SW 1271 (cell line): ENCODE measurements at places on chromosomes 5 and 9.

GRCh38 chr9:126704157-126704891 is 90.6 kb downstream of the LMX1B start:
- no peak for DNase-seq

- DNase-seq = no peak
Measured at GRCh38 chr5:104186100-104186499, 623.5 kb upstream of the NUDT12 start.

DNA sequence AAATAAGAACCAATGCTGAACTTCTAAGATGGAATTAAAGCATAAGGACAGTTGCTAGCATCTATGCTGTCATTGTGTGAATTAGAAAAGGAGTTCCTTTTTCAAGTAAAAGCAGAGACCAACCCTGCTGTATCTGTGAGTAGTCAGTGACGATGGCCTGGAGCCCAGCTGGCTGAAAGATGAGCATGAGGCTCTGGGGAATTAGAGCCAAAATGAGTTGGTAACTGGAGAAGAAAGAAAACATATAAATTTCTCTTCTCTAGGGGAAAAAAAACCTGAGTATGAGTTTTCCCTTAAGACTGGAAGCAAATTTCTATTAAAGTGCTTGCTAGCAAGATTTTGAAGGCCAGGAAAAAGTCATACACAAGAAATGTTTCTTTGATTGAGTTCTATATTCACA is 1.6 kb upstream of the SPZ1 start:
- DNase-seq = no peak

DNA sequence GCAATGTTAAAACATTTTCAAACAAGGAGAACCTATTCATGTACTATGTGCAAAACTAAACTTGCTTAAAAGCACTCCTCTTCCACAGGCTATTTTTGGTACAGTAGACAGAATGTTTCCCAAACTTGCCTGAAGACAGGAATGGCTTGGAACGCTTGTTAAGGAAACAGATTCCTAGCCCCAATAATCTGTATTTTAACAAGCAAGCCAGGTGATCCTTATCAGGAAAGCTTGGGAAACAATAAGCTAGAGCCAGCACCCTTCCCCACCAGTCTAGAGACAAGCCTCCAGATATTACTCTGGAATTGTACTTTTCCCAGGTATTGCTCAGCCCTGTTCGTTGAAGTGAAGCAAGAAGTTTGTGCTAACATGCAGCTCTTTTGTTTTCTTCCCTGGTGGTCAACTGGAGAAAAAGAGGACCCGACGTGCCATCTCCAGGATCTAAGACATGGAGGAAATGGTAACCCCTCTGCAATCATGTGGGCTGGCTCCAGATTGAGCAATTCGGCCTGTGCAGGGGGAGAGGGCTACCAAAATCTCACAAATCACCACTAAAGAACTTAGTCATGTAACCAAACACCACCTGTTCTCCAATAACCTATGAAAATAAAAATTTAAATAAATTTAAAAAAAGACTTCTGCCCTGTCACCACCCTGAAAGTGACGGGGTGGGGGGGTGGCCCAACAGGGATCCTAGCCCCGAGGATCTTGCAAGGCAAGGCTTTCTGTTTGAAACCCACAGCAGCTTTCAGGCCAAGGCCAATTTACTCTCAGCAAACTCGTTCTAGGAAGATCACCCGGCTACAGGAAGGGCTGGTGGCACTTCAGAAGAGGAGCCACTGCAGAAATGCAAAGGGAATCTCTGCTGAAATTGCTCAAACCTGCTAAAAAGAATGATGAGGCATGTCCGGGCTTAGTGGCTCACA is 48.6 kb downstream of the SHB start:
- no peak for DNase-seq

DNA sequence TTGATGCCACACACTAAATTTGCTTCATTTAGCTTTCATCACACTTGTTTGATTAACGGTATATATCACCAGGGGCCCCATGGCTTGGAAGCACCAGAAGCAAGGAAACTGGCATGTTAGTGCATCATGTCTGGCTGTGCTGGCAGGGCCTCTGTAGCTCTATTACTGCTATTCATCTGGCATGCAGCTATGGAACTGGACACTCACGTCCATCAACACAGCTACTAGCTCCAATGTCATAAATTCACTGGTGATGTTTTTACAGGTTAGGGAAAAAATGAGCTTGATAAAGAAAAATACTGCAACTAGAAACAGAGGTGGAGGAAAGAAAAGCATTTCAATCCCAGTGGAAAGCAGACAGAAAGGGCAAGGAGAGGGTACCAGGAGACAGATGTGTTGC is 343.2 kb downstream of the DEPDC1B start:
- DNase-seq = no peak

GRCh38 chr9:75454891-75455290 is 366.6 kb downstream of the OSTF1 start:
- DNase-seq = no peak

GRCh38 chr5:140821375-140822280 is at the start of gene PCDHA5:
TSS of gene PCDHA5 (plus strand) at chr5:140821613.
- no peak for DNase-seq

GRCh38 chr9:83920469-83920926 is 734 bp downstream of the KIF27 start:
- DNase-seq = peak; percentile 37
